ENCODE measurements at places on chromosomes 2 and 18.

DNA sequence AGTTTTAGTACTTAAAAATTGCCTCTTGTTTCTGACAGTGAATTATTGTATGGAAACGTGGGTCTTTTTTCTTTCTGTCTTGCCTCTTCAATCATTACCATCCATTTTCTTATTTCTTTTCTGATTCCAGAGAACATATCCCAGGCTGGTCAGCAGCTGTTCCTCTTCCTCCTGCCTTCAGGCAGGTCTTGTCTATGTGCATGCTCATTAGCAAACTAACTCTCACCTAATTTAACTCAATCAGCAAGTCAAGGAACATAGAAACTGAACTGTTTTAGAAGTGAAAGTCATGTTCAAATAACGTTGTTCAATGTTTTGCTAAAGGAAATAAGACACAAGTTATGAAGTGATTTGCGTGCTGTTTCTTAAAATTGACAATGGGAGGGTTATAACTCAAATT lies 241.5 kb downstream of the PTGR3 start:
- DNase-seq, result no peak

- no peak for DNase-seq
Measured at GRCh38 chr2:3516831-3517230, 2.5 kb downstream of the ADI1 start.

DNA sequence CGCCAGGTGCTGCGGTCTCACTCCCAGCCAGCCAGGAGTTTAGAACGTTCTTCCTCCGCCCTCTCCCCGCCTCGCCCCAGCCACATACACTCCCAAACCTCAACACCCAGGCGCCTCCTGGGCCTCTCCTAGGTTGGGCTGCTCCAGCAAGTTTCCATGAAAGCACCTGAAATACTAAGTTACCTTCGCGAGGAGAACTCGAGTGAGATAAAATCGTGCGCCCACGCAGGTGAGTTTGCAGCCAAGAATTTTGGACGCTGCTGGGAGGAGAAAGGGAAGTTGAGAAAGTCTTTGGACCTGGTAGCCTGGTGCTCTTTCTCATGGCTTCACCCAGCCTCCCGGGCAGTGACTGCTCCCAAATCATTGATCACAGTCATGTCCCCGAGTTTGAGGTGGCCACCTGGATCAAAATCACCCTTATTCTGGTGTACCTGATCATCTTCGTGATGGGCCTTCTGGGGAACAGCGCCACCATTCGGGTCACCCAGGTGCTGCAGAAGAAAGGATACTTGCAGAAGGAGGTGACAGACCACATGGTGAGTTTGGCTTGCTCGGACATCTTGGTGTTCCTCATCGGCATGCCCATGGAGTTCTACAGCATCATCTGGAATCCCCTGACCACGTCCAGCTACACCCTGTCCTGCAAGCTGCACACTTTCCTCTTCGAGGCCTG lies at the start of gene GPR39:
Gene GPR39, plus strand, starts transcription at position 83 of the 673 bp plus-strand sequence.
- no peak for DNase-seq

DNA sequence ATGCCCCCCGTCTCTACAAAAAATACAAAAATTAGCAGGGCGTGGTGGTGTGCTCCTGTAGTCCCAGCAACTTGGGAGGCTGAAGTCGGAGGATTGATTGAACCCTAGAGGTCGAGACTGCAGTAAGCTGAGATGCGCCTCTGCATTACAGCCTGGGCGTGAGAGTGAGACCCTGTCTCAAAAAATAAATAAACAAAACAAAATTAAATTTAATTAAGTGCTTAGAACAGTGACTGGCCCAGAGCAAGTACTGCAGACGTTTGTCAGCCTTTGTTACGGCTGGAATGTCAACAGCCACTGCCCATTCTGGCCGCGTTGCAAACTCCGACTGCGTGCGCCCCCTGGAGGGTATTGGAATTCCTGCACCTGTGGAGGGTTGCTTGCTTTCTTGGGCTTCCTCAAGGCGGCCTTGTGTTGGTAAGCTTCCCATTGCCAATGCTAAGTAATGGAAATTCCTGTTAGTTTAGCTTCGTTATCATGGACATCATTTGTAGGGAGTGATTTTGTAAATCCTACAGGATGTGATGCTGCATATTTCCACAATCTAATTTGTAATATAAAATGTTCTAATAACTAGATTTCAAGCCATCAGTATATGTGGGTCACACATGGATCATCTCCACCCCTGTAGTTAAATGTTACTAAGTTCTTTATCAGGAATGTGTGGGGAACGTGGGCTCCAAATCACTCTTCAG lies 15.9 kb upstream of the ATP6V1B1 start:
- peak; percentile 65 for DNase-seq

- DNase-seq, result no peak
Measured at GRCh38 chr2:224562831-224563230, 22.3 kb downstream of the CUL3 start.

- DNase-seq, result no peak
Measured at GRCh38 chr2:233114421-233114861, 54.3 kb downstream of the INPP5D start.

GRCh38 chr2:130354139-130354428 lies 1.8 kb upstream of the PTPN18 start:
- no peak for DNase-seq

- no peak for DNase-seq
Measured at GRCh38 chr2:136141510-136142149, 23.7 kb upstream of the CXCR4 start.

DNA sequence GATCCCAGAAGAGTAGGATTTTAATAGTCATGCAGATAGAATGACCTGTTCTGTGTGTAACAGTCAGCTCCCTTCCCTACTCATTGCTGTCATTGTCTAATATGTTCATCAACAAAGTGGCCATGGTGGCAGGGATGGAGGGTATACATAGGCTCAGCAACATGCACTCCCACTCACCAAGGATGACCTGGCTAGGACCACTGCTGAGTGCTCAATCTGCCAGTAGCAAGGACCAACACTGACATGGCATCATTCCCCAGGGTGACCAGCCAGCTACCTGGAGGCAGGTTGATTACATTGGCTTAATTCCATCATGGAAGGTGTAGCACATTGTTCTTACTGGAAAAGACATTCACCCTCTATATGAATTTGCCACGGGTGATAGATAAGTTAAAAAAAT lies 401.7 kb upstream of the CELF4 start:
- no peak for DNase-seq

DNA sequence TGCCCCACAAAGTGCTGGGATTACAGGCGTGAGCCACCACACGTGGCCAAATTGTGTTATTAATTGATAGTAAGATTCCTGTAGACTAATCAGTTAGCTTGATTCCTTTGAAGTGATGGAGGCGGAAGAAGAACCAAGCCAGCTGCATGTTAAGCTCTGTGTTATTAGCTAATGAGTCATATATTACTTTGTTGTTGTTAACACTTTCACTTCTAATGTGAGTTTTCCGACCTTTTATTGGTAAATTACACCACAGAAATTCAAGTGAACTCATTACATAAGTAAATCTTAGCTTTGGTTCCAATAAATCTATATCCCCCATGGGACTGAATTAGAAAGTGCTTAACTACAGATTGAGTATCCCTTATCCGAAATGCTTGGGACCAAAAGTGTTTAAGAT lies 20.3 kb downstream of the CHMP1B start:
- no peak for DNase-seq

- no peak for DNase-seq
Measured at GRCh38 chr2:233079953-233080835, 20.1 kb downstream of the INPP5D start.

DNA sequence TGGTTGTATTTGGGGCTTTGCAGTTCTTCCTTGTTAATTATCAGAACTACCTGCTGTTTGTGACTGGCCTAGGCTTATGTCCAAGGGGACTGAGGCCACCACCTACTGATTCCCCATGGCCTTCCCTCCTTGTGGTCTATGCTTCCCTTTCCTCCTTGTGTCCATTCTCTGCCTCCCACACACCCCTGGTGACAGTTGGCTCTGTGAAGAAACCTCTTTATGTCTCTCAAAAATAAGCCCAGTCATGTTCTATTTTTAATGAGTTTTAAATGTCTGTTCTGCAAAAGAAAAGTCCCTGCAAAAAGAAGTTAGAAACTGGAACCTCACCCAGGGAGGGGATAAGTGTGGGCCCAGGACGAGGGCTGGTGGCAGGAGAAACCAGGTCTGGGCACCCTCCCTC lies 105.0 kb downstream of the SMC6 start:
- DNase-seq, result no peak
